NCI-H460 (cell line): ENCODE measurements at places on chromosomes 11 and 22. TPM values are rescaled to one million over a fixed set of nuclear protein-coding genes. Genes with fewer than 3 reads are reported as not detected.

GRCh38 chr11:62965574-62965973 is 19.2 kb downstream of the SLC22A6 start:
- no peak for DNase-seq

GRCh38 chr11:74970852-74971395 is 17.8 kb upstream of the NEU3 start:
- DNase-seq = no peak

- DNase-seq = no peak
Observed at GRCh38 chr11:32081901-32082300, 9.0 kb upstream of the RCN1 start.

- DNase-seq = no peak
Observed at GRCh38 chr22:35784633-35785032, 67.0 kb downstream of the APOL5 start.

GRCh38 chr11:111157571-111157970 is 88.0 kb upstream of the POU2AF2 start:
- no peak for DNase-seq

GRCh38 chr11:47775240-47775869 is 8.2 kb upstream of the FNBP4 start:
- no peak for DNase-seq

- DNase-seq = no peak
Observed at GRCh38 chr11:2557381-2557780, 112.6 kb downstream of the KCNQ1 start.

GRCh38 chr11:23539556-23539955 is 679.3 kb upstream of the CCDC179 start:
- no peak for DNase-seq

GRCh38 chr11:23013509-23013908 is 153.2 kb upstream of the CCDC179 start:
- no peak for DNase-seq

DNA sequence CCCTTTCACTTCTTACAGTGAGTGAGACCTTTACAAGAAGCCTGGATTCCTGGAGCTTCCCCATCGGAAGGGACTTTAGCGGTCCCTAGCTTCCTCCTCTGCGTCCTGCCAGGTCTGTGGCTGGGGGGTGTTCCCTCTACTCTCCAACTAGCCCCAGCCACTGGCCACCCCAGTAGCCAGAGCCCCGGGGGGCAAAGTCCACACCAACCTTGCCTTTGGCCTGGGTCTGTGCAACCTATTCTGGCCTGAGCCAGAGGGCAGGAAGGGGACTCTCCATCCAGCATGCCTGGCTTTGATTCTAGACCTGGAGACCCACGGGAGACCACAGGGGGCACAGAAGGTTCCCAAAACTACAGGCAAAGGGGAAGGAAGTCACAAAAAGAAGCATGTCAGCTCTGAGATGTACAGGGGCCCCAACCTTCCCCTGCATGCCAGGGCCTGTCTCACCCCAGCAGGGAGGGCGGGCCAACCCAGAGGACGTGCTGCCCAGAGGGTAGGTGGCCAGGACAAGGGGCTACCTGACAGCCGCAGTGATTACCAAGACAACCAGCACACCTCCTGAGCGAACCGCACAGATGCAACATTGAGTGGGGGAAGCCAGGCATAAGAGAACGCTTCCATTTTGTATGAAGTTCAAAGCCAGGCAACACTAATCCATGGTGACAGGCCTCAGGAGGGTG is 52.4 kb downstream of the DSCAML1 start:
- DNase-seq = no peak

- no peak for DNase-seq
Observed at GRCh38 chr22:45429424-45429823, 15.9 kb downstream of the RIBC2 start.

GRCh38 chr11:76139314-76139713 is 67.0 kb downstream of the WNT11 start:
- no peak for DNase-seq

- DNase-seq = no peak
Observed at GRCh38 chr11:125272821-125273220, 108.3 kb downstream of the PKNOX2 start.

DNA sequence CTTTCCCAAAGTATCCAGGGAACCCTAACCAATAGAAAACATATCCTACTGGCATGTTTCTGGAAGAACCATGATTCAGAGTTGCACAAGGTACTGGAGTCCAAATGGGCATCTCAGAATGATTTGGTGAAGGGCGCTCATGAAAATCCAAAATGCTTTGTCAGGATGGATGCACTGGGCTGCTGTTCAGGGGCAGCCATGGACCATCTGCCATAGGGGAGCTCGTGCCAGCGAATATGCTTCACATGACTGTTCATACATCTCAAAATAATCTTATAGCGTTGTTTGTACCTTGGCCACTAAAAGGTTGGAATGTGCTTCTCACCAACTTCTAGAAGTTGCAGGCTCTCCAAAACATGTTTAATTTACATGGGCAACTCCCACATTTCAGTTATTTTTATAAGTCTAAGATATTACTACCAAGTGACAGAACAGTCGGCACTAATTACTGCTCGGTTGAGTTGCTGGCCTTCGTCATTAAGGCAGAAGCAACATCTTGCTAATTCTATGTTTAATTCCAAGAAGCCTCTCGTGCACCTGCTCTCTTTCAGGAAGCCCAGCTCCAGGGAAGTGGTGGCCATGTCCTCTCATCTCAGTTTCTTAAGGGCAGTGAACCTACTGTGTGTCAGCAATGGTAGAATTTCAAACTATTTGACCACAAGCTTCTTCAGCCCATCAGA is 1497.7 kb downstream of the TBC1D22A start:
- DNase-seq = no peak

- DNase-seq = no peak
Observed at GRCh38 chr11:15493921-15494620, 379.3 kb downstream of the INSC start.

GRCh38 chr11:87019613-87020271 is 18.0 kb upstream of the TMEM135 start:
- DNase-seq = no peak

DNA sequence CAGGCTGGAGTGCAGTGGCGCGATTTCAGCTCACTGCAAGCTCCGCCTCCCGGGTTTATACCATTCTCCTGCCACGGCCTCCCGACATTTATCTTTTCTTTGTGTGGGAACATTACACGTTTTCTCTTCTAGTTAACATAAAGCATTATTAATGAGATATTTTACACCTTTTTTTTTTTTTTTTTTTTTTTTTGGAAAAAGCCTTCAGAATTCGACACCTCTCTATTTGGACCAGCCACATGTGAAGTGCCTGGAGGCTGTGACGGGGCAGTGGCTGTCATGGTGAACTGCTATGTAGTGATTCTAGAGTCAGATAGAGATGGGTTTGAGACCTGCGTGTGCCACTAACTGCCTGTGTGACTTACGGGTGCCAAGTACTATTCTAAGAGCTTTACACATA is 64.3 kb downstream of the SMIM38 start:
- no peak for DNase-seq

- DNase-seq = no peak
Observed at GRCh38 chr11:68565768-68566167, 105.2 kb downstream of the PPP6R3 start.

DNA sequence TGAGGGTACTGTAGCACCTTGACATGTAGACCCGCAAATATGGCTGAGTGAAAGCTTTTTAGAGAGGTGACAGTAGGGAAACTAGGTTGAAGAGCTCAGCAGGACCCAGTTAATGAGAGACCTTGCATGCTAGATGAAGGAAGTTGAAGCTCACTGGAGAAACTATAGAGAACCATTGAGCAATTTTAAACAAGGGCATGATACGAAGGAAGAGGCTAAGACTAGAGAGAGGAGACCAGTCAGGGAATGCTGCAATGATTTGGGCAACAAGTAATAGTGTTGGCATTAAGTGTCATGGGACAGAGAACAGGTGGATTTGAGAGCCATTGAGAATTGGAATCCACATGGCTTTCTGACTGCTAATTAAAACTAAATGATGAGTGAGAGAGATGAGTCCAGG is 4.1 kb downstream of the OLFML1 start:
- DNase-seq = no peak

- peak; percentile 85 for DNase-seq
Observed at GRCh38 chr11:65498977-65499712, at the start of gene MALAT1. Gene MALAT1 (plus strand): TSS chr11:65499045.

DNA sequence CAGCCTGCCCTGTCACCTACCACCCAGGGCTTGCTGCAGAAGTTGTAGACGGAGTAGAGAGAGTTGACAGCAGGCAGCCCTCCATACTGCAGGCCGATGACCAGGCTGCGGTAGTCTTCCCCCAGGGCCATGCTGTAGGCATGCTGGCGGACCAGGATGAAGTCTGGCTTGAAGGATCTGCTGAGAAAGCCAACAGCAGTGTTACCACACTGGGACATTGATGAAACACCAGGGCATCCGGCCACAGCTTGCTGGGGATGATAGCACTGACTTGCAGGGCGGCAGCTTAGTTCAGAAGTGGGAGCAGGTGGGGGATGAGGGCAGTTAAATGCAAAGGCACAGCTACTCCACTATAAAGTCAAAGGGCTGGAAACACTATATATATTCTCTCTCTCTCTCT is 67.4 kb downstream of the TIMP3 start:
- no peak for DNase-seq

- DNase-seq = no peak
Observed at GRCh38 chr11:94581926-94582325, 14.8 kb downstream of the PIWIL4 start.

GRCh38 chr11:8714622-8715225 is 32.1 kb downstream of the RPL27A start:
- DNase-seq = no peak

DNA sequence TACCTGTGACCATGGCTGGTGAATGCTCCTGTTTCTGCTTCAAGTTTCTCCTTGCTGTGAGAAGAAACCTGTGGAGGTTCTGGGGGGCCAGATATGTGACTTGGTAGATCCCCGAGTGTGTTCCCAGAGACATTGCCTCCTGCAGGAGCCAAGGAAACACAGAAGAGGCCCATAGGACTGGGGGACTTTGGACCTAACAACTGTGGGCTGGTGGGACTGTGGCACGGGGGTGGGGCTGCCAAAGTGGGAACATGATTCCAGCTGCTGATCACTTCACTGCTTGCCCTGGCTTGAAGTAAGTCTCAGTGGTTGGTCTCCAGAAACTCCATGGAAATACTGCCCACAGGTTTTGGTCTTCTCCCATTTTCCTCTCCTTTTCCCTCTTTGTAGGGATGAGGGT is 4.1 kb upstream of the NR1H3 start:
- no peak for DNase-seq

DNA sequence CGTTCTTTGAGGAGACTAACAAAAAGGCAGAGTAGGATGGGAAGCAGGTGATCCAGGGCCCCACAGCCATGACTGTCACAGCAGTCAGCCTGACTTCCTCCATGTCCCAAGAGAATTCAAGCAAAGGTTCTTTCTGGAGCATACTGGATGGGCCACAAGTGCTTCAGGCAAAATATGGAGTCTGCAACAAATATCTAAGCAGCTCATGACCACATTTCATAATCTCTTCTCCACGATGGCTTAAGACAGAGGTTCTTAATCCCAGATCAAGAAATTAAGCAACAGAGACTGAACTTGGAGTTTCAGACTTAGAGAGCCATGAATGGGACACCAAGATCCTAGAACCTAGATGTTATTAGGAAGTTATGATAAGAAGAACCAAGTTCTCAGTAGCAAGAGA is 31.6 kb downstream of the GUCY1A2 start:
- no peak for DNase-seq

- DNase-seq = no peak
Observed at GRCh38 chr11:33412241-33412640, 155.1 kb downstream of the HIPK3 start.

- no peak for DNase-seq
Observed at GRCh38 chr11:92790366-92790765, 179.1 kb upstream of the MTNR1B start.

GRCh38 chr11:47850337-47850736 is 2.2 kb upstream of the NUP160 start:
- no peak for DNase-seq

GRCh38 chr11:19923626-19924025 is 211.0 kb downstream of the NAV2 start:
- DNase-seq = no peak

- no peak for DNase-seq
Observed at GRCh38 chr11:95565724-95566141, 223.8 kb downstream of the FAM76B start.

GRCh38 chr22:31586137-31586920 is 75.7 kb downstream of the PISD start:
- DNase-seq = peak; percentile 96

DNA sequence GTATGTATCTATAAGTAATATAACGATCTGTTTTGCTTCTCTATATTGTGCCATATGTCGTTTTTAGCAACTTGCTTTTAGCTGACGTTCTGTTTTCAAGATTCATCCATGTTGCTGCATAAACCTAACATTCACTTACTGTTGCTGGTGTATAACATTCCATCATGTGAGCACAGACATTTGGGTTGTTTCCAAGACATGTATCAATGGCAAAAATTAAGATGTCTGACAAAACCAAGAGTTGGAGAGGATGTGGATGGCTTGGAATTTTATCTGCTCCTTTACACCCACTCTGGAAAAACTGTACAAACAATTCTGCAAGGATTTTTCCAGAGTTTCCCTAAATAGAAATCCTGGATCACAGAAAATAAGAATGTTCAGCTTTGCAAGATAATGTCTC is 40.9 kb downstream of the DGCR2 start:
- DNase-seq = no peak

- DNase-seq = no peak
Observed at GRCh38 chr11:12066799-12067508, 43.4 kb upstream of the MICAL2 start.

Gene GPR83
- total RNA-seq = 0.02 TPM in 1 of 2 replicates, not detected in the other

Gene F2
- not detected in 2 replicates for total RNA-seq

Gene FXYD2
- not detected in 2 replicates for total RNA-seq

Gene SLC5A12
- total RNA-seq = not detected in 2 replicates

Gene SMC1B
- 0.10 TPM in 1 of 2 replicates, not detected in the other for total RNA-seq

Gene APOBEC3G
- 0.95 and 1.2 TPM in 2 replicates for total RNA-seq

Gene LRRC56
- 0.43 and 0.57 TPM in 2 replicates for total RNA-seq

Gene FCHSD2
- total RNA-seq = 3.9 and 4.1 TPM in 2 replicates

Gene C11orf98
- 61.6 and 69.1 TPM in 2 replicates for total RNA-seq

Gene CD248
- not detected in 2 replicates for total RNA-seq

Gene CKAP5
- total RNA-seq = 92.0 and 93.7 TPM in 2 replicates

Gene MIAT
- 0.66 and 0.82 TPM in 2 replicates for total RNA-seq

Gene OR51F1
- total RNA-seq = not detected in 2 replicates

Gene LSP1
- not detected in 2 replicates for total RNA-seq

Gene OR52H1
- total RNA-seq = not detected in 2 replicates

Gene RIMBP3B
- total RNA-seq = 0.17 and 0.27 TPM in 2 replicates

Gene NAALADL1
- total RNA-seq = not detected in 2 replicates

Gene MGAT3
- total RNA-seq = 0.02 TPM in 1 of 2 replicates, not detected in the other
